ENCODE measurements at places on chromosomes 3 and 15.
A peak's percentile ranks its signal among the peaks of the same experiment; 100 is the strongest.

GRCh38 chr3:157129803-157130466, 30.0 kb downstream of the CCNL1 start:
- peaks cover 3% of the 10 kb centered on the region for H3K36me3 ChIP-seq
- H3K27me3 ChIP-seq = no peaks in the 10 kb centered on the region
- peak overlapping the region; percentile 95 for H3K27ac ChIP-seq
- H3K4me3 ChIP-seq = peak overlapping the region; percentile 52

GRCh38 chr3:126211569-126211968, 31.2 kb upstream of the ALDH1L1 start:
- no peak overlapping the region for H3K4me3 ChIP-seq

DNA sequence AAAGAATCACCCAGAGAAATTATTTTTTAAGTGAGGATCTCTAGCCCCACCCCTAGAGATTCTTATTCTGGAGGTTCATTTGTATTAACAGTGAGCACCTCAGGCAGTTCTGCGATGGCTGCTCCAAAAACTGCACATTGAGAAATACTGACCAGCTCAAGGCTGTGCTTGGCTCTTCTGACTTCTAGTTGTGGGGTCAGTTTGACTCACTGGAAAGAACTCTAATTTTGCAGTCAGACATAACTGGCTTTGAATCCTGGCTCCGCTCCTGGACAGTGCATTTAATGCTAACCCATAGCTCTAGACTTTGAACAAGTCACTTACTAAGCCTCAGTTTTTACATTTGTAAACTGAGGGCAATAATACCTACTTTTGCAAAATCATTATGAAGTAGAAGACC, 123.6 kb upstream of the SKOR1 start:
- H3K4me3 ChIP-seq = no peak overlapping the region
- no peaks in the 10 kb centered on the region for H3K4me1 ChIP-seq
- H3K27ac ChIP-seq = no peak overlapping the region

GRCh38 chr3:40995271-40995670, 204.0 kb upstream of the CTNNB1 start:
- no peak overlapping the region for H3K27ac ChIP-seq

GRCh38 chr3:165491487-165491886, 295.3 kb upstream of the SLITRK3 start:
- H3K36me3 ChIP-seq = no peaks in the 10 kb centered on the region
- no peaks in the 10 kb centered on the region for H3K27me3 ChIP-seq
- no peak overlapping the region for H3K27ac ChIP-seq
- H3K4me1 ChIP-seq = no peaks in the 10 kb centered on the region
- no peak overlapping the region for H3K4me3 ChIP-seq
- no peak for DNase-seq

GRCh38 chr3:31932990-31933389, 48.1 kb downstream of the OSBPL10 start:
- H3K27me3 ChIP-seq = peaks cover 3% of the 10 kb centered on the region
- H3K4me3 ChIP-seq = no peak overlapping the region
- no peak overlapping the region for H3K27ac ChIP-seq
- peaks cover 3% of the 10 kb centered on the region for H3K36me3 ChIP-seq
- peaks cover 21% of the 10 kb centered on the region for H3K4me1 ChIP-seq

DNA sequence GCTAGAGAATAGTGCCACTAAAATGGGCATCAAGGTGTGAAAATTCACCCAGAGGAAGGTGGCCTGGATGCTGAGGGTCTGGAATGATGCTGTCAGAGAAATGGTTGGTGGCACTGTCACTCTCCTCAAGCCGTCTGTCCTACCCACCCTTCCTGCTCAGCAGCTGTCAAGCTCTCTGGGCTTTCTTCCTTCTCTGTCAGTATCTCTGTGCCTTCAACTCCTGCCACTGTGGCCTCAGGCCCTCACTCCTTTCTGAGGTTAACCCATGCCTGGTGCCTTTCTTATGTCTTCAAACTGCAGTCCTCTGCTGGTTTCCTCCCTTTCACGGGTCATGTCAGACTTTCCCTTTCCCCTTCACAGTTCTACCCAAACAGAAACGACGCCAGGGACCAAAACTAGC, 4.4 kb downstream of the MYO5C start:
- no peak overlapping the region for H3K4me3 ChIP-seq
- DNase-seq = no peak
- H3K36me3 ChIP-seq = no peaks in the 10 kb centered on the region
- H3K27me3 ChIP-seq = peaks cover 35% of the 10 kb centered on the region
- H3K27ac ChIP-seq = no peak overlapping the region

DNA sequence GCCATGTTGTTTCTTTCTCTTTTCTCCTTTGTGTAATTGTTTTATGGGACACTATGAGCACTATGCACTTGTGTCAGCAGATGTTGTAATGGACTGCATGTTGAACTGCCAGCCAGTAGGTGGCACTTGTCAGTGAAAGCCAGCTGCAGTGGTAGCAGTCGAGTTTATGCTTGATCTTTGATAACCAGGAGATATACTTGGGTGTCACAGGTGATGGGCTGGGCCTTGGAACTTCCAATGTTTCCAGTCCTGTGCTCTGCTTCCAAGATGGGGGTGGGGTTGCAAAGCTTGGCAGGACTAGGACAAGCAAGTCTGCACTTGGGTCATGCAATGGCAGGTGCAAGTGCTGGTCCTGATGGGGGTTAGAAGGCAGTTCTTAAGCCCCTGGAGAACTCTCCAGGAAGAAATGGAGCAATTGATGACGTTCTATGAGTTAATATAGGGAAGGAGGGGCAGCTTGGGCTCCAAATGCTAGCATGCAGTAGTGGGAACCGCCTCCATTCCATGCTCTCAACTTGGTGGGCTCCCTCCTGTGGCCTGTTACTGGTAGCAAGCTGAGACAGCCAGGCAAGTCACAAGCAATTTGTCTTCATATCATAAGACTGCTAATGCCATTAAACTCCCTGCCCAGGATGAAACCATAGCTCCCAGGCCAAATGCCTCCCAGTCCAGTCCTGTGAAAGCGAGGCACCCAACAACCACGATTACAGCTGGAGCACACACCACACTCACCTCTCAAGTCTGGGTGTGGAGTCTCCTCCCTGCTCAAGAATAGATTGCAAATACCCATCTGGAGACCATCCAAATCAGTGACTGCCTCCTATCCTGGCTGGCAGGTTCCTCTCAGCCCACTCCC, 287.2 kb downstream of the CGGBP1 start:
- H3K4me1 ChIP-seq = no peaks in the 10 kb centered on the region
- H3K4me3 ChIP-seq = no peak overlapping the region
- H3K27me3 ChIP-seq = peaks cover 18% of the 10 kb centered on the region

DNA sequence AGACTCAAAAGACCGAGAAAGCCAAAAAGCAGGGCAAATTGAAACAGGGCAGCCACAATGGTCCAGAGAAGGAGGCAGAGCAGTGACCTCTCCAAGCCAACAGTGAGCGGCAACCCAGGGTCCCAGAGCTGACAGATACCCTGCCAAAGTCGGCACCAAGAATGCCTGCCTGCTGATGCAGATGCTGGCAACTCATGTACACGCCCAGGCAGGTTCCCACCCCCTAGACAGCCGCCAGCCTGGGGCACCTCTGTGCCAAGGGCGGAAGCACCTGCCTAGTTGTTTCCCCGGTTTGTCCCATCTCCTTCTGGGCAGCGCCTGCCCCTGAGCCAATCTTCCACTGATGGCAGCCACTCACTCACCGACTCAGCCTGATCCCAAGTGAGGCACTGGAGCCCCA, 22.1 kb downstream of the KLHL25 start:
- no peak for DNase-seq
- H3K4me3 ChIP-seq = no peak overlapping the region
- H3K4me1 ChIP-seq = peaks cover 2% of the 10 kb centered on the region
- H3K27ac ChIP-seq = peak overlapping the region; percentile 28

- H3K4me3 ChIP-seq = no peak overlapping the region
- peaks cover 12% of the 10 kb centered on the region for H3K27me3 ChIP-seq
- DNase-seq = no peak
- H3K36me3 ChIP-seq = no peaks in the 10 kb centered on the region
Observed at GRCh38 chr15:57785959-57786358, 79.4 kb downstream of the POLR2M start.

GRCh38 chr15:56464893-56465520, at the start of gene MNS1:
TSS of gene MNS1 (minus strand) at chr15:56465137. CDS start at chr15:56464972, 165 bp downstream.
- peak; percentile 76 for DNase-seq
- H3K4me3 ChIP-seq = peak within 1 kb of the TSS; percentile 87
- H3K36me3 ChIP-seq = no peaks in the 10 kb centered on the region
- H3K27ac ChIP-seq = peak within 1 kb of the TSS; percentile 36
- H3K27me3 ChIP-seq = peaks cover 23% of the 10 kb centered on the region

DNA sequence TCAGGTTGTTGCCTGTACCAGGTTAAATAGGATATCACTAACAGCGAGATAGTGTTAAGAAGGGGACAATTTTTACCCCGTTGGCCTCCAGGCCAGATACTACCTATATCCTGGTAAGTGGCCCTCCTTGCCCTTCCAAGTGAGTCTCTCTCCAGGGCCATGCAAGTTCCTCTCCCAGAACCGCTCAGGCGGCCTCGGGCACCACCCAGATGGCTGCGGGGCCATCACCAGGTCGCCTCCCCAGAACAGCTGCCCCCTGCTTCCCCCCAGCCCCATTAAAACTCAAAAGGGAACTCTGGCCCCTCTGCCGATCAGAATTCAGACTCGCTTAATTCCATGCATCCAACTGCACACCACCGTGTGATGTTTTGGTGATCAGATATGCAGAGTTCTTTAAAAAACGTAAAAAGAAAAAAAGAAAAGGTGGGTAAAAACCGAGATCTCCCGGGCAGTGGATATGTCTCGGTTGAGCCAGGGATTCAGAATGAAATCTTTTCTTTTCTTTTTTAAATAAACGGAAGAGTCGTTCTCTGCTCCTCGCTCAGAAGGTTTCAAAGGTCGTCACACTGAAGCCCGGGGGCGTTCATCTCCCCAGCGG, 1.9 kb upstream of the TRIM71 start:
- peaks cover 23% of the 10 kb centered on the region for H3K4me1 ChIP-seq
- peaks cover 5% of the 10 kb centered on the region for H3K36me3 ChIP-seq
- H3K27ac ChIP-seq = no peak overlapping the region
- peaks cover 62% of the 10 kb centered on the region for H3K27me3 ChIP-seq
- DNase-seq = no peak

DNA sequence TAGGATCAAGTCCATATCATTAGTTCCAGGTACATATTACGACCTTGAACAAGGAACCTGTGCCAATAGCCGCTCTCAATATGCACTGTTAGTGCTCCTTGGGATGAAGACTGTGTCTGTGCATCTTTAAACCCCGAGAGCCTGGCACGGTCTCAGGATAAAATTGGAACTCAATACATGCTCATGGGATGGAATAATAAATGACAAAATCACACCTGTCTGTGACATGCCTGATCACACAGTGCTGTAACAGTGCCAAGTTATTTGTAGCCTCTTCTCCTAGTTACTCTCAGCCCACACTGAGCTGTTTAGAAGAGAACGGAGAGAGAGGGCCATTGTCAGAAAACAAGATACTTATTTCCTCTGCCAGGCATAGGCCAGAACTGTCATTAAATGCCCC, 82.2 kb downstream of the SSR3 start:
- H3K36me3 ChIP-seq = no peaks in the 10 kb centered on the region
- peaks cover 48% of the 10 kb centered on the region for H3K27me3 ChIP-seq
- H3K4me1 ChIP-seq = no peaks in the 10 kb centered on the region
- no peak overlapping the region for H3K4me3 ChIP-seq

- H3K27me3 ChIP-seq = no peaks in the 10 kb centered on the region
- H3K36me3 ChIP-seq = no peaks in the 10 kb centered on the region
- no peak overlapping the region for H3K4me3 ChIP-seq
- peaks cover 69% of the 10 kb centered on the region for H3K4me1 ChIP-seq
Observed at GRCh38 chr3:157094751-157095480, 65.0 kb downstream of the CCNL1 start.

DNA sequence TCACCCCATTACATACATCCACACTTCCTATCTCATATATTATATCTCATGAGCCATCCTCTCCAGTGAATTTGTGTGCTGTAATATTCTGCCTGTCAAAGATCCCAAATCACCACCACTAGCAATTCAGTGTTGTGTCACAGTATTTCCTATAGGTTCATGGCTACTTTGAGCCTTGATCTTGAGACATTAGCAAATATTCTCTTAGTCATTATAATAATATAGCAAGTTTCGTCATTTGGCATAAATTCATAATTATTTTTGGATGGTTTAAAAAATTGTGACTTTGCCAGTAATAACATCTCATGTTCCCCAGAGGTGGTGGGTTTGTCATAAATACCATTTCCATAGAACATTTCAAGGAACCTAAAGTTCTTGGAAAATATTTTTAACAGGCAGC, 47.7 kb downstream of the CMSS1 start:
- no peaks in the 10 kb centered on the region for H3K27me3 ChIP-seq
- no peak overlapping the region for H3K4me3 ChIP-seq

DNA sequence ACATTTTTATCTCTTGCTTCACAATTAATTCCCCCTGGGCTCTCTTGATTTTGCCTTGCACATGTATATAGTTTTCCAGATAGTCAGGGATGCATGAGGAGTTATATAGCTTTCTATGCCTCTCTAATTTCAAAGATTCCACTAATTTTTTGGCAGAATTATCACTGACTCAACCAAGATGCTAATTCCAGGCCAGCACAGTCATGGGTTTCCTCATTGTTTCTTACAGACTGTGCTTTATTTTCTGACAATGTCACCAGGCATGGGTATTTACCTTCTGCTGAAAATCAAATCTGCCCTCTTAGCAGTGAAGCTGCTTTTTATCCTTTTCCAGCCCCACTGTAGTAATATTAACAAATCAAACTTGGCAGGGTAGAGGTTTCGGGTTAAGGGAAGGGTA, 1520.6 kb upstream of the CADM2 start:
- H3K4me1 ChIP-seq = no peaks in the 10 kb centered on the region
- no peak overlapping the region for H3K4me3 ChIP-seq
- H3K27me3 ChIP-seq = no peaks in the 10 kb centered on the region
- DNase-seq = no peak
- H3K36me3 ChIP-seq = no peaks in the 10 kb centered on the region
- no peak overlapping the region for H3K27ac ChIP-seq

DNA sequence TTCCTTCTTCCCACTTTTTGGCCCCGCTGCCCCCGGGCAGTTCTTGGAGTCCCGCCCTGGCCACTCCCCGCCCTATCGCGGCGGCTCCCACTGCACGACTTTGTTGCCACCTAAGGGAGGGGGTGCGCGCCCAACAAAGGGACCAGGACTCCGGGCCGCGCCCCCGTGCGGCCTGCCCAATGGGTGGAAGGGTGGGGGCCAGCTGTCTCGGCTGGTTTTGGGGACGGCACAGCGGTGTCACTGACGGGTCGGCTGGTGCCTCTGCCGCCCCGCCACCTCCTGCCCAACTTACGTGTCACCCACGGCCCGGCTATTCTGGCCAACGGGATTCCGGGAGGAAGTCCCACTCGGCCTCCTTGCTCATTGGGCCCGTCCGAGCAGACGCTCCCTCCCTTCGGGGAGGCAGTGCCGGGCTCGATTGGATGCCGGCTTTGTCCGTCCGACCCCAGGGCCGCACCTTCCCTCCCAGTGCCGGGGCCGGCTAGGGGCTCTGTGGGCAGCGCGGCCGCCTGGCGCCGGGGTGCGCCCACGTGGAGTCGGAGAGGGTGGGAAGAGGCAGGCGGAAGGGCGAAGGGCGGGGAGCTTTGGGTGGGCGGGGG, at the start of gene GOLIM4:
GOLIM4 (minus strand) TSS at position 314 of the 599 bp plus-strand sequence. CDS start 639 bp downstream, outside the sequence.
- peaks cover 5% of the 10 kb centered on the region for H3K36me3 ChIP-seq
- peak within 1 kb of the TSS; percentile 88 for H3K4me3 ChIP-seq
- H3K27me3 ChIP-seq = peaks cover 34% of the 10 kb centered on the region
- peak within 1 kb of the TSS; percentile 90 for H3K27ac ChIP-seq
- peak; percentile 62 for DNase-seq
- H3K4me1 ChIP-seq = peaks cover 24% of the 10 kb centered on the region

- no peak for DNase-seq
- H3K27ac ChIP-seq = no peak overlapping the region
- no peaks in the 10 kb centered on the region for H3K36me3 ChIP-seq
- no peaks in the 10 kb centered on the region for H3K4me1 ChIP-seq
- H3K4me3 ChIP-seq = no peak overlapping the region
Observed at GRCh38 chr3:73433687-73434086, 191.1 kb downstream of the PDZRN3 start.

GRCh38 chr3:123092243-123092642, 25.4 kb downstream of the PDIA5 start:
- peaks cover 42% of the 10 kb centered on the region for H3K36me3 ChIP-seq
- no peaks in the 10 kb centered on the region for H3K27me3 ChIP-seq
- H3K4me1 ChIP-seq = peaks cover 12% of the 10 kb centered on the region
- no peak overlapping the region for H3K4me3 ChIP-seq
- no peak for DNase-seq
